ENCODE measurements at places on chromosomes 6 and 20.

DNA sequence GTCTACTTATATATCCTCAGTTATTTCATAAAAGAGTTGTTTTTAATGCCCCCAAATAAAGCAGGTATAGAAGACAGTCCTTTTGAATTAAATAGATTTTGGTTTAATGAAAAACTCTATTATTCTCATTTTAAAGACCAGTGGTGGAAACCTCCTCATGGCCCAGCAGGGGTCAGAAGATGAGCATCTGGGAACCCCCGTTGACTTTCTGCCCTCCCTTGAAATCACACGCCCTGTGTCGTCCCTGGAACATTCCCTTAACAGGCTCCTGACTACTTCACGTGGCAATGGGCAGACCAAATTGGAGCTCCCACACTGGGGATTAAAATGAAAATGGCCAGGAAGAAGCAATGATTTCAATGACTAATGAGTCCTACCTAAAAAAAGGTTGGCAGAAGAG is 220.9 kb downstream of the KIF16B start:
- DNase-seq: no peak

GRCh38 chr6:2970753-2971419 is 481 bp downstream of the SERPINB6 start:
- DNase-seq: peak; percentile 41

- DNase-seq: no peak
Observed at GRCh38 chr20:38406476-38406875, 28.7 kb downstream of the SNHG17 start.

GRCh38 chr20:47318027-47318585 is 38.4 kb downstream of the ZMYND8 start:
- DNase-seq: no peak

- no peak for DNase-seq
Observed at GRCh38 chr6:120077489-120077888, 727.9 kb upstream of the MAN1A1 start.

- DNase-seq: no peak
Observed at GRCh38 chr6:97440590-97441176, 157.7 kb upstream of the MMS22L start.

GRCh38 chr6:168377484-168377855 is 57.9 kb upstream of the DACT2 start:
- no peak for DNase-seq

GRCh38 chr20:6238421-6238820 is 115.6 kb upstream of the FERMT1 start:
- no peak for DNase-seq

DNA sequence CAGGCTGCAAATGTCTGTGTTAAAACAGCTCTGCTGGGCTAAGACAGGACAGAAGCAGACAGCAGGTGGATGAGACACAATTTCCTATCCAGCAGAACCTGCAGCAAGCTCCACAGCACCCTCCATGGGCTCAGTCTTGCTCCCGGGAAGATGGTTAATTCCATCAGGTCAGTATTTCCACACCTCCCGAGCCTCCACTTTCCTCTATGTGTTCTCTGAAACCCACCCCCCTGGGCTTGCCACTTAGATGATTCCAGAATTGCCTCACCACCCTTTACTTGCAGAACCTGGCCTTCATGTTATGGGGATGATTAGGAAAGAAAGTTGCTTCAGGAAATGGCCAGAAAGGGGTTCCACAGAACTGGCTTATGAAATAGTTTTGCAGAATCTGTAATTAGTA is 43.8 kb downstream of the ERMARD start:
- DNase-seq: no peak

DNA sequence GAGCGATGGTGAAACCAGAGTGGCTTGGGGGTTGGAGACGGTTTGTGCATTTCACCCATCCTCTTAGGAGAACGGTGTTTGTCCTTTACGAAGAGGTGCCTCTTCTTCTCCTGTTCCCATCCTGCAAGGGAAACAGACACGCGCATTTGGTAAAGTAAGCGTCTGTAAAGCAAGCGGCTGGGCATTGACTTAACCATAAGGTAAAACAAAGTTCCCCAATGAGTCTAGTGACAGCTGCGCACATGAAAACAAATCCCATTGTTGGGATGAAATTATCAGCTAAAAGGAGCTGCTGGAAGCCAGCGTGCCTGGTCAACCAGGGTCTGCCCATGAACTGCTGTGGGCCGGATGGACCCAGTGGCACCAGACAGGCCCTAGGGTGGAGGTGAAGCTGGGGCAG is 5.8 kb downstream of the BHLHE23 start:
- DNase-seq: no peak

- no peak for DNase-seq
Observed at GRCh38 chr6:145428706-145429105, 306.6 kb downstream of the EPM2A start.

DNA sequence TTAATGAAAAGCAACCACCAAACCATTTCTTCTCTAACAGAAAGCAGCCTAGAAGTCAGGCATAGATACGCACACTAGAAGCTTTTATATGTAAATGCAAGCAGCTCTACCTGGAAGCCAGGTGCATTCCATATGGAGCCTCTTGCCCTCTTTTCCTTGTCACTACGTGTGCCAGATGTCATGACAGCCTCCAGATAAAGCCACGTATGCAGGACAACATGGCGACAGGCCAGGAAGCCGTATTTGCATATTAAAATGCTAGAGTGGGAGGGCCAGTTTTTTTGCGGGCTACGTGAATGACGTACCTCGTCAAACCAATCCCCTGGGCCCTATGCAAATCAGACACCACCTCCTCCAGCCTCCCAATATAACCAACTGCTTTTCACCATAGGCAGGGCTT is 308.1 kb upstream of the SPTLC3 start:
- no peak for DNase-seq

DNA sequence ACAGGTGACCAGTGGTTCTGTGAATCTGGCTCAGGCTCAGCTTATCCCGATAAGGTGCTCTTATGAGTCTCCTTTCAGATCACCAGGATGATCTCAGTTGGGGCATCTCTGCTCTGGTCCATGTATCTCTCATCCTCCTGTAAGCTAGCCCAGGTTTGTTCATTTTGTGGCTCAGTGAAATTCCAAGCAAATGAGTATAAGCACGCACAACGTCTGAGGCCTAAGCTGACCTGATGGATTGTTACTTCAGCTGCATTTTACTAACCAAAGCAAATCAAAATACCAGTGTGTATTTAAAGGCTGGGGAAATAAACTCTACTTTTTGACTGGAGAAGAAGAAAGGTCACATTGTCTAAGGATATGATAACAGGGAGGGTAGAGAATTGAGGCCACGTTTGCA is 551.0 kb upstream of the BTBD3 start:
- DNase-seq: no peak

DNA sequence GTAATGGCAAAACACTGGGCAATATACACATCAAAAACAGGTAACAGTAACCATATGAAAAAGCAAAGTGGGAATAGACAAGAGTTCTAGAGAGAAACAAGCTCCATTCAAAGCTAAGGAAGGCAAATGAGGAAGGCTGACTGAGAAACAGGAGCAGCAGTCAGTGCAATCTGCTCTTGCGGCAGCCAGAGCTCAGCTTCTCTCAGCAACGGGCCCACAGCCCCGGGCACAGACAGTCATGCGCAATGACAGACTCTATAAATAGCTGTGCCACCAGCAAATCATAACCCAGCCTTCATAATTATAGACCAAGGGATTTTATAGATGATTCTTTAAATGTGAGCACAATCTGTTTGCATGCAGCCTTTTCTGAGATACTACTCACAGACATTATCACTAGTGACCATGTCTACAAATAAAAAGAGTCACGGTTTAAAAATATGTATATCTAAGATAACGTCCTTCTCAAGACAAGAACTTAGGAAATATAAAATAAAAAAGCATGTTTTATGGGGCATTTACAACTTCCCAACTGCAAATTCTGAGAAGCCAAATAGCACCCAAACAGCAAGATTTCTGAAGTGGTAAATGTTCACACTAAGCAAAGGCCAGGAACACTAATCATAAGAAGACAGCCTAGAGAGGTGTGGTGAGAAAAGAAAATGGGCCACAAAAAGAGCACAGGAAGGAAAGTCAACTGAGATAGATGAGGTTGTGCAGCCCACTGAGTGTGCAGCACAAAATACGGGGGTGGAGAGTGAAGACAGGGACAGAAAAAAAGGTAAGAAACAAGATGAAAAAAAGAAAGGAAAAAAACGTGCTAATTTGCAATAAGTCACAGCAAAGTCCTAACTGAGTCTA is 39.9 kb upstream of the BEND6 start:
- DNase-seq: no peak

GRCh38 chr6:51737580-51738360 is 349.6 kb downstream of the PKHD1 start:
- DNase-seq: no peak

- DNase-seq: no peak
Observed at GRCh38 chr6:15578716-15579391, 84.0 kb downstream of the DTNBP1 start.

- DNase-seq: no peak
Observed at GRCh38 chr6:84777888-84778287, 13.5 kb upstream of the TBX18 start.

DNA sequence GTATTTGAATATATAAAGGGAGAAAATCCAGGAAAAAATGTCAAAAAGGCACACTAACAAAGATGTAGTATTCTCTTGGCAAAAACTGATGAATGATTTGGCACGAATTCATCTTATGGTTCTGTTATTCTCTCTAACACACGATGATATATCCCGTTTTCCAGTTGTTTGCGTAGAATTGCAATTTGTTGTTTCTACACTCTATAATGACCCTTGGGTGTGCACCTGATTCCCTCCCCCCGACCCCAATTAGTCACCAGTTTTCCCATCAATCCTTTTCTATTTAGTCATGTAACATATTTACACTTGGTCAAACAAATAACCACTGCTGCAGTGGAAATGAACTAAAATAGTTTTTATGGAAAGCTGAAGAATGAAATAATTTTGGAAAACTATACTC is 1.5 kb upstream of the ARID1B start:
- no peak for DNase-seq

- DNase-seq: no peak
Observed at GRCh38 chr6:42512579-42512978, 51.2 kb upstream of the UBR2 start.

- no peak for DNase-seq
Observed at GRCh38 chr6:121619013-121619412, 183.6 kb downstream of the GJA1 start.

DNA sequence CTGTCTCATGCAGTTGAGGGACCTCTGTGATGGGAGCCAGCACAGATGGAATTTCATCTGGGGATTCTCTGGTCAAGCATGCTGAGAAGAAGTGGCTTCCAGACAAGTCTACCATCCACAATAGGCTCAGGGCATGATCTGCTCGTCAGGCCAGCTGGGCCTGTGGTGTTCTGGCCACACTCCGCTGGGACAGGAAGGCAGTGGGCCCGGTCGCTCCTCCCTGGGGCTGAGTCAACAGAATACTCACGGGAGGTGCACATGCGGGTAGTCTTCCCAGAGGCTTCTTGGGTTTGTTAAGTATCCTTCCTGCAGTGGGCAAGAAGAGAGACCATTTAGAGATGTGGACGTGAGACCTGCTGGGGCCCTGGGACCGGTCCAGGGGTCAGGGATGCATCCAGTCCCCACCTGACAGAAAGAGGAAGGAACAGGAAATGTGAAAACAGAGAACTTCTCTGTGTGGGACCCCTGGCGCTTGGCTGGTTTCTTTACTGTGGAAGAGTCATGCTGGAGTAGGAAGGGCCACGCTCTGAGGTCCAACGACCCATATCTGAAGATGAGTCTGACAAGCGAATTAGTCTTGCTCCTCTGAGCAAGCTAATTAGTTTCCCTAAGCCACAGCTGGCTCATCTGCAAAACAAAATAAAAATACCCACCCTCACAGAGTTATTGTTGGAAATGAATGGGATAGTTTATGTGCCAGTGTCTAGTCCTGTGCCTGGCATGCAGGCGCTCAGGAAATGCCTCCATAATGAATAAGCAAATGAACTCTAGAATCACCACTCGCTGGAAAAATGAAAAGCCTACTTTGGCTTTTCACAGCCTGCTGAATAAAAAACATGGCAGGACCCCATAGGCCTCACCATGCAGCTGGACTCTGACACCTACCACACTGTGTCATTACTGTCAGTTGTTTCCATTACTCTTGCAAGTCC is 67.3 kb downstream of the TRAM2 start:
- DNase-seq: no peak

- no peak for DNase-seq
Observed at GRCh38 chr6:20334334-20334733, 67.3 kb upstream of the E2F3 start.

All from activated T-helper 1 cell treated with anti-CD3 and anti-CD28 coated beads, Interleukin-2, amount 50 U/mL, for 16 hours (primary cell).